ENCODE measurements at places on chromosomes 1 and 21.

DNA sequence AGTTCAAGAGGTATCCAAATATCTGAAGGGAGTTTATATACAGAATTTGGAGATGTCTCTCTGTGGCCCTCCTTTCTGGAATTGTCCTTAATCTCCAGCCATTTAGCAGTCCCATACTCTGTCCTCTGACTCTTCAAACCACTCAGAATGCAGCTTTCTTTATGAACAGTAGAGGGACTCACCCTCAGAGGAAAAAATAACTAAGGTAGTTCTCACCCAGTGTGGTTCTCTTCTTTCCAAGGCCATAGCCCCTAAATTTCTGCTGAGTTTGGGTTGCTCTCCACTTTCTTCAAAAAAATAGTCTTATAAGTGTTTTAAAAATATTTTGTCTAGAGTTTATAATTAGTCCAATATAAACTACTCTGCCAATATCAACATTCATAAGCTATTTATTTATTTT, 369.7 kb downstream of the MATN1 start:
- DNase-seq, result no peak

- DNase-seq, result no peak
These were observed 29.7 kb downstream of the OPTC start for GRCh38 chr1:203523667-203524066.

- no peak for DNase-seq
These were observed 15.4 kb upstream of the ZBTB21 start for GRCh38 chr21:42025376-42026081.

- DNase-seq, result no peak
These were observed 386.3 kb downstream of the DISC1 start for GRCh38 chr1:232012773-232013386.

DNA sequence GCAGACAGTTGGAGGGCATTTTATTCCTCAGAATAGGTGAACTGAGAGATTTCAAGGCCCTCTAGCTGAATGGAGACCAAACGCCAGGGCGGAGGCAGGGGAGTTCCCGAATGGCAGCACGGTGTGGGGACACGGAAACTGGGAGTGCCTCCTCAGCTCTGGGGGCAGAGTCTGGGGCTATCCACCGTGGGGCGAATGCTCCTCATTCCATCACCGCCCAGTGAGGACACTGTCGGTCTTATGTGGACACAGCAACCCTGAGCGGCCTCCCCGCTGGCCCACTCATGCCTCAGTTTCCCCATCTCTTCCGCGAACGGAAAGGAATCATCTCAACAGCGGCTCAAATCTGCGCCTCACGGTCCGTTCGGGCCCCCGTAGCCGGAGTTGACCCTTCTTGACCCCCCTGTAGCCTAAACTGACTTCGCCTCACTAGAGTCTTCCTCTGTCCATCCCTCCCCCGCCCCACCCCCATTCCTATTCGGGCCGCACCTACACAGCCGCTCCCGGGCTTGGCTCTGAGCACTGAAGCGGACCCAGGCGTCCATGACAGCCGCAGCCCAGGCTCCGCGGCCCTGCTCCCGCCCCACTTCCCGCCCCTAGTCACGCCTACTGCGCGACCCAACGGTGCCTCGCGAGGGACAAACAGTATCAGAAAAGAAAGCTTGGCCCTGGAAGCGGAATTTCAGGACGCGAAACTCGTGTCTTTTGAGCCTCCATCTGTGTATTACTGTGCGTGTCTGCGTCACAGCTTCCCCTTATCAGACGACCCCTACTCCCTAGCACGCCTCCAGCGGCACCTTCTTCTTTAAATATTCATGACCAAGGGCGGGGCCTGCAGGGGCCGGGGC, at the start of gene PEX11B:
PEX11B (minus strand) TSS at position 574 of the 848 bp plus-strand sequence; CDS start at position 545, 29 bp downstream.
- peak; percentile 93 for DNase-seq

GRCh38 chr1:113938192-113938591, 9.1 kb downstream of the HIPK1 start:
- DNase-seq, result no peak

DNA sequence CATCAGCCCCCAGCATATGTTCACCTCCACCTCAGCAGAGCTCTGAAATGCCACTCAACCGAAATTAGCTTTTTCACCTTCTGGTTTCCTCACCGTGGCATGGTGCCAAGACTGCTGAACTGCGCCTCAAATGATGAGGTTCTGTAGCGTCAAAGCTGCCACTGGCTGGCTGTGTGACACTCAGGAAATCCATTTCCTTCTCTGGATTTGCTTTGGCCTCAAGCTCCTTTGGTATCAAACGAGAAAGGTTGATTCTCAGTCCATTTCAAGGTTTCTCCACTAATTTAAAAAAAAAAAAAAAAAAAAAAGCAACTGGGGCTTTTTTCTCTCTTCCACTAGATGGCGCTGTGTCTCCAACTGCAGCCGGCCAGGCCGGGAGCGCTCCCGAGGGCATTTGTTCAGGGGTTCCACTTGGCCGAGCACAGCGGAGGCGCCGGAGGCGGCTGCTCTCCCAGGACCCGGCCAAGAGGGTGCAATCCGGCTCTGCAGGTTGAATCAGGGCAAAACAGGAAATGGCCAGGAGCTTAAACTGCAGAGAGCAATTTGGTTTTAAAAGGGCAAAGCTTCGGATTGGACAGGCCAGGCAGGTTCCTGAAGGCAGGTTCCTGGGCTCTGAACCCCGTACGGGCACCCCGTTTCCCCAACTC, 26.5 kb upstream of the PLA2G2C start:
- peak; percentile 52 for DNase-seq
